ENCODE measurements at places on chromosomes 16 and 17.

DNA sequence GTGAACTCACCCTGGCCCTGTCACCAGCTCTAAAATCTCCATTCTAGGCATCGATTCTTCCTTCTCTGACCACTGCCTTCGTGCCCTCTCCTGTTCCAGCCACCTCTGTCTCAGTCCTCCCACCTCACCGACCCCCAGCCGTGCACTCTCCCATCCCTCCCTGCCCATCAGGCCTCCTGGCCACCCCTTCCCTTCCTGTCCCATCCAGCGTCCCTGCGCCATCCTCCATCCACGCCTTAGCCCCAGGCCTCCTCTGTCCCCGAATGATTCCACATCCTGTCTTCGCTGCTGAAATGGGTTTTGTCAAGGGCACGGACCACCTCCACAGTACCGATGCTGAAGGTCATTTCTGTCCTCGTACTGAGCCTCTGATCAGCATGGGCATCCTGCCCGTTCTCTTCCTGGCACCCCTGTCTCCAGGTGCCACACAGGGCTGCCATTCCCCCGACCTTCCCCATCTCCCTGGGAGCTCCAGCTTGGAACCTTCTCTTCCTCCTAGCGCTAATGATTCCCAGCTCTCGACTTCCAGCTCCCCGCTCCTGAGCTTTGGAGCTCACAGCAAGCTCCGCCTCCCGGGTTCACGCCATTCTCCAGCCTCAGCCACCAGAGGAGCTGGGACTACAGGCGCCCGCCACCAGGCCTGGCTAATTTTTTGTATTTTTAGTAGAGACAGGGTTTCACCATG is 2.6 kb downstream of the TRIM65 start:
- no peak for DNase-seq

DNA sequence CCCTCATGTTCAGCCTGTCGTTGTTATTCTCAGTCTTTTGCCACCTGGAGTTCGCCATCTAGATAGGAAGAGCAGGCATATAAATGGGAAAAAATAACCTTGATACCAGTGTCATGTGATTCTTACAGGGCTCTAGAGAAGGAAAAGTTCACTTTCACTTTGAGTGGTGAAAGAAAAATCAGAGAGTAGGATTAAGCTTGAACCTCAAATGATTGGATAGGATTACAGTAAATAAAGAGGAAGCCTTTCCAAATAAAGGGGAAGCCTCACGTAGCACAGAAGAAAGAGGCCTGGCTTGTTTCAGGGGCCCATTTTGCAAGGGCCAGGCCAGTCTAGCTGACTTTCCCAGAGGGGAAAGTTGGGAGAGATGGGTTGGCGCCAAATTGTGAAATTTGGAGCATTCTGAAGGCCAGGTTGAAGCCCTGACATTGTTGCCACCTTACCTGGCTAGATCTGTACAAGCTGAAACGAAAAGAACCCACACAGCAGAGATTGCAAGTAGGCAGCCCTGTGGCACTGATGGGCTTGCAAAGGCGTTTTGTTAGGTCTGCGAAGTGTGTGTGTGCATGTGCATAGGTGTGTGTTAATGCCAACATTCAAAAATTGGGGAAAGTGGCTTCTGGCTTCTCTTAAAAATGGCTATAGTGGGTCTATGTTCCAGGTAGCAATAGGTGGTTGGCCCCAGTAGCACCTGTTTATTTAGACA is 38.8 kb downstream of the TMC6 start:
- no peak for DNase-seq

DNA sequence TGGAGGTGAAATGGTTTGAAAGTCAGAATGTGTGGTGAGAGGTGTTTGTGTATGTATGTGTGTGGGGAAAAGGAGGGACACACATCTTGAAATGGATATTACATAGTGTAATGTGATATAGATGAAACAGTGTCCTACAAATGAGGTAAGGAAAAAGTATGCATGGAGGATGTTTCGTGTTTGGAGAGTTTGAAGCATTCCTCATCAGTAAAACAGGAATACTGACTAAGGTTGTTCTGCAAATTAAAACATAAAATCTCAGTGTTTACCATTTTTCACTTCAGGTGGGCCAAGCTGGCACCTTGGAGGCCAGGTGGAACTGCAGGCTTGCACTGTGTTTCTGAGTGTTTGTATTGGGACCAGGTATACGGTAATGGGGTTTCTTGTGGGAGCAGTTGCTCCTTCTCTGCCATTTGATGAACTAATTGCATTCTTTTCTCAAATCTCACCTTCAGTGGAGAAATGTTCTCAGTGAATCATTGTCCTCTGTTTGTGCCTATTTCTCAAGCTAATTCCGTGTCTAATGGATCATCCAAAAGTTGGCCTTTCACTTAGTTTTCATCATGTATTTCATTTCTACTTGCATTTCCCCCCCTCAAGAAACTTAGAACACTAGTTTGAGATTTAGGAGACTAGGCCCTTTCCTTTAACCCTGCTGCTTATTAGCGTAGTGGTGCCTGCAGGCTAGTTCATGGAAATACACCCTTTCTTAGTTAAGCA is 8.2 kb upstream of the TBKBP1 start:
- no peak for DNase-seq

- DNase-seq: no peak
Observed at GRCh38 chr16:88331989-88332920, 50.5 kb upstream of the ZNF469 start.

- DNase-seq: no peak
Observed at GRCh38 chr17:75998327-75998795, 2.3 kb upstream of the CDK3 start.

Data from CD4-positive, alpha-beta T cell treated with Interleukin-21 for 1 hour (primary cell).